ENCODE measurements at places on chromosomes 7 and 10.

GRCh38 chr7:121938429-121938996, 65.6 kb downstream of the PTPRZ1 start:
- DNase-seq: no peak

DNA sequence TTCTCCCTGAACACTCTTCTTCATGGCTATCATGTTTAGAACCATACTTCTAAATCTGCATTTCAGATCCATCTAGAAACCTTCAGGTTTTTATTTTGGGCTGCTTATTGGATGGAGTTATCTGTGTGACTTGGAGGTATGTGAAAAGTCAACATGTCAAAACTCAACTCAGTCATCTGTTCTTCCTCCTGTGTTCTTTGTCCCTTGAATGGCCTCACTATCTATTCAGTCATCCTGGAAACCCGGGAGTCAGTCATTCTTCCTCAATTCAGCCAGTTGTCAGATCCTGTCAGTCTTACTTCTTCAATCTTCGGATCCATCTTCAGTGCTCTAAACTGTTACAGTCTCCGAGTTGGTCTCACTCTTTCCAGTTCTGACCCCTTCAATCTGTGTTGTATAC, 52.2 kb downstream of the VKORC1L1 start:
- no peak for DNase-seq

DNA sequence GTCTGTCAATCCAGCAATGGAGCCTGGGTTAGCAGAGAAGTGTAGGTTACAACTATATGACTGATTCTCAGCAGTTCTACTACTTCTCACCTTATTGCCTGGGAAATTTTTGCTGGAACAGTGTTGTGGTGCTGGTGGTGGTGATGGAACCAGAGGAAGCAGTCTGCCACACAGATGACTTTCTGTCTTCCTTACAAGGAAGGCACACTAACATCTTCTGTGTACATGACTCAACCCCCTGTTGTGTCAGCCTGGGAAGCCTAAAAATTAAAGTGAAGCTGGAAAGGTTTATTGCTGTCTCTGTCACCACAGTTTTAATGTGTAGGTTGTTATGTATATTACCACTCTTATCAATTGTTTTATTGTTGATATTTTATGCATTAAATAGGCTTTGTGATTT, 40.3 kb downstream of the ANKRD7 start:
- no peak for DNase-seq

GRCh38 chr7:3805151-3805550, 504.1 kb downstream of the SDK1 start:
- no peak for DNase-seq

- DNase-seq: no peak
These were observed 3.4 kb downstream of the PDGFA start for GRCh38 chr7:516216-516605.

GRCh38 chr7:134891696-134892678, 94.3 kb upstream of the AGBL3 start:
- DNase-seq: no peak

DNA sequence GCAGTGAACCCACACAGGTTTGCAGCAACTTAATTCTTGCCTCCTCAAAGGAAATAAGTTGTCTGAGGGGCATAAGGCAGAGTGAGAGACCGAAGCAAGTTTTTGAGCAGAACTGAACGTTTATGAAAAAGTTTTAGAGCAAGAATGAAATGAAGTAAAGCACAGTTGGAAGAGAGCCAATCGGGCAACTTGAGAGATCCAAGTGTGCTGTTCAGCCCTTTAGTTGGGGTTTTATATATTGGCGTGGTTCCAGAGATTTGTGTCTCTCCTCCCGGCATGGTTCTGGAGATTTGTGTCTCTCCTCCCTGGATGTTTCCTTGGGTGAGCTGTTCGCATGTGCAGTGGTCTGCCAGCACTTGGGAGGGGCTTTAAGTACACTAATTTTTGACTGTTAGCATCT, 141.4 kb upstream of the DGKB start:
- no peak for DNase-seq

- no peak for DNase-seq
These were observed 54.7 kb downstream of the RASGEF1A start for GRCh38 chr10:43212043-43212721.

DNA sequence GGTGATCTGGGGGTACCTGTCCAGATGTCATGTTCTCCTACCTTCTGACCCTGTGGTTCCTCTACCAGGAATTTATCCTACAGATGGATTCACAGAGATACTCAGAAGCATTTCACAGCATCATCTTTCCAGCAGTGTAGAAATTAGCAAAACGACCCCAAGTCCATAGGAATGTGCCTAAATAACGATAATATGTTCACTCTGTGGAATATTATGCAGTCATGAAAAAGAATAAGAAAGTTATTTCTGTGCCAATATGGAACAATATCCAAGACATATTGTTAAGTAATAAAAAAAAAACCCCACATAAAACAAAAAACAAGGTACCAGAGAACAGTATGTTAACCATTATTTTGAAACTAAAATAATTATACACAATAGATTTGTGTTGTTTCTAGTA, 123.8 kb upstream of the SDK1 start:
- no peak for DNase-seq

DNA sequence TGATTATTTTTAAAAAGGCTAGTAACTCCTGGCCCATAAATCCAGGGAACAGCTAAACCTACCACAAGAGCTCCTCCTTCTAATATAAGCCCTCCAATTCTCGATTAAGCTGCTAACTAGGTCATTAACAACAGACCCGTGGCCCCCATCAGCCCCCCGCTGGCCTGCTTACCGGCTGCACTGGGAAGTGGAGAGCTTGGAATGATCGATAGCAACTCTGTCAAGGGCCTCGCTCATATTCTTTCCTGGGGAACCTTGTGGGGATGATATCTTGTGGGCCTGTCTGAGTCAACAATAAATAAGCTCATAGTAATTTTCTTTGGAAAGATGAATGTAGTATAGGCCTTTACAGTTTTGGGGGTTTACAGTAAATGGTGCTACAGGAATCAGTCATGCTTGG, 353.5 kb downstream of the TCERG1L start:
- no peak for DNase-seq

GRCh38 chr10:48414778-48415177, 108.3 kb downstream of the MAPK8 start:
- DNase-seq: no peak

DNA sequence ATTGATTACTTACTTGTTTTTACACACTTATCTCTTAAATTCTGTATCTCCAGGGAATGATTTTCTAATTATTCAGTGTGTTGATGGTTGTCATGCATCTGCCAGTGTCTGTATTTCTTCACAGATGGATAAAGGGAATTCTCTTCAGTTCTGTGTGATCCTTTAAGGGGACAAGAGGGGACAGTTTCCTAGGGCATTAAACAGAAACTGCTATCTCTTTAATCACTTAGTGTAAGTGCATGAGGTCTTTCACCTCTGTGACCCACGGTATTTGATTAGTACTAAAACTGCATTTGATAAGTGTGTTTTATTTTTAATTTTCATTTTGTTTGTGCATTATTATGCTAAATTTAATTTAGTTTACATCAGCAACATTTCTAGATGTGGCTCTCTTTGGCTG, 26.6 kb upstream of the SEMA3D start:
- no peak for DNase-seq

- no peak for DNase-seq
These were observed 173.8 kb downstream of the TRIL start for GRCh38 chr7:28784171-28784902.

GRCh38 chr10:43857206-43857930, 208.7 kb upstream of the ZNF32 start:
- no peak for DNase-seq

- DNase-seq: no peak
These were observed 197.1 kb upstream of the STK17A start for GRCh38 chr7:43385856-43386255.

GRCh38 chr7:4069268-4070095, 612.6 kb upstream of the FOXK1 start:
- DNase-seq: no peak

DNA sequence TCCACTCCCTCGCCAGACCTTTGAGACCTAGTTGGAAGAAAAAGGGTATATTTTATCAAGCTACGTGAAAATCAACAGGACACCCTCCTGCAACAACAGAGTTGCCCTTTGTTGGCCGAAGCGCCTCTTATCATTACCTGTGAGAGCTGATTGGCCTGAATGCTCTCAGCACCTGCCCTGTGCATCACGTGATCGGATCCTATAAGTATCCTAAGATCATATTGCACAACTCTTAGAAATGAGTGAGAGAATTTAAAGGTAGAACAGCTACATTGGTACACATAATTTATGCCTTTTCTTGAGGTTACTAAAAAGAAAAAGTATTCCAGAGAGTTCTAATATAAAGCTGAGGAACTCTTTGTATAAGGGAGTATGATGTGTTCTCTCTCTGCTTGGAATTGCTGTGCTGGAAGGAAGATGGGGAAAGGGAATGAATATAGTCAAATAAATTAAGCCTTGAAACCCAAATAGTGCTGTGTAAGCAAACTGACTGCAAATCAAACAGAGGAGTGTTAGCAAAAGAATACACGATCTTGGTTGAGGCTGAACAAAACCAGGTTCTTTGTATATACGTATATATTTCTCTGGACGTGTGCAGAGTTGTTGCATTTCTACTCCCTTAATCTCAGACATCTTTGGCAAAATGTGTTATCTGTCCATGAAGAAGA, 69.3 kb downstream of the LRRC4 start:
- no peak for DNase-seq

GRCh38 chr10:79380946-79381721, 33.9 kb downstream of the PPIF start:
- DNase-seq: no peak

DNA sequence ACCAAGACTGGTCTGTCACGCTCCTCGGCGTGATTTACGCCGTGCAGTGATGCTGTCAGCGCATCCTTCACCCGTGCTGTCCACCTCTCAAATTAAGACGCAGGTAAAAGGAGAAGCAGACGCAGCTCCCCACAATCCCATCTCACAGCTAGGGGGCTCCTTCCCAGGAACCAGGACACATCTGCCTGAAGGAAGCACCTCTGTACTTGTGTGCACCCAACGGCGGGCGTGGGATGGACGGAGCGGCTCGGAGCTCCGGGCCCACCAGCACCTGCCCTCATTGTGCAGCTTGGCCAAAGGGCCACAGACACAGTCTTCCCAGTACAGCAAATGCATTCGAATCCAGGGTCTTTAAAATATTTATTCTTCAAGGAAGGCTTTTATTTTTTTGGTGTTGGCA, 55.3 kb downstream of the STK32C start:
- no peak for DNase-seq

DNA sequence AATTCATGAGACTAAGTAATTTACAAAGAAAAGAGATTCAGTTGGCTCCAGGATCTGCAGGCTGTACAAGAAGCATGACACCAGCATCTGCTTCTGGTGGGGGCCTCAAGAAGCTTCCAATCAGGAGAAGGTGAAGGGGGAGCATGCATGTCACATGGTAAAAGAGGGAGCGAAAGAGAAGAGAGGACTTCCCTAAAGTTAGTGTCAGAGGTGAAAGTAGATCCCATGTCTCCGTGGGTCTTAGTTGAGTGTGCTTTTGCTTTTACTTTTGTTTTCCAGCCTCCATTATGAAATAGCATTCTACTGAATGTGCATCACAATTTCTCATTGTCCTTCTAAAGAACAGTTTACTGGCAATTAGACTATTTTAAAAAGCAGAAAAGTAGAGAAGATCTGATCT, 213.6 kb upstream of the FZD1 start:
- no peak for DNase-seq

GRCh38 chr10:23432639-23433038, 6.2 kb upstream of the OTUD1 start:
- DNase-seq: no peak

GRCh38 chr7:116505823-116506222, 6.3 kb downstream of the CAV2 start:
- DNase-seq: no peak
